SW 1271 (cell line): ENCODE measurements at places on chromosomes 4 and X.

- DNase-seq = no peak
Observed at GRCh38 chr4:175441256-175441655, 370.8 kb downstream of the GPM6A start.

DNA sequence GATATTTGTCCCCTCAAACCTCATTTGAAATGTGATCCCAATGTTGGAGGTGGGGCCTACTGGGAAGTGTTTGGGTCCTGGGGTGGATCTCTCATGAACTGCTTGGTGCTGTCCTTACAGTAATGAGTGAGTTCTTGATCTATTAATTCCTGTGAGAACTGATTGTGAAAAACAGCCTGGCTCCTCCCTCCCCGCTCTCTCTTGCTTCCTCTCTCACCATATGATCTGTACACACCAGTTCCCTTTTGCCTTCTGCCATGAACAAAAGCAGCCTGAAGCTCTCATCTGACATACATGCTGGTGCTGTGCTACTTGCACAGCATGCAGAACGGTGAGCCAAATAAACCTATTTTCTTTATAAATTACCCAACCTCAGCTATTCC, 11.2 kb upstream of the YIPF7 start:
- no peak for DNase-seq

DNA sequence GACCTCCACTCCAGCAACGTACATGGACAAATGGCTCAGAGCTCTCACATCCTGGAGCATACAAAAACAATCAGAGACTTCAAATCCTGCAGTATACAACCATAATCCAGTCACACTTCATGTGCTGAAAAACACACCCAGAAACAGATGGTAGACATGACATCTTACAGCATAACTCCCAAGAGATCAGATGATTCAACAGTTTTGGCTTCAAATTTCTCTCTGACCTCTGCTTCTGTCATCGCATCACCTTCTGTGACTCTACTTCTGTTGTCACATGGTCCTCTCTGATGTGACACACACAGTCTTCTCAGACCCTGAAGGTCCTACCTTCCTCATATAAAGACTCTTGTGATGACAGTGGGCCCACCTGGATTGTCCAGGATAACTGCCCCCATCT, 18.5 kb downstream of the SUV39H1 start:
- no peak for DNase-seq

GRCh38 chr4:7929118-7929951, 10.3 kb downstream of the AFAP1 start:
- peak; percentile 37 for DNase-seq

- DNase-seq = no peak
Observed at GRCh38 chrX:153609917-153610835, 11.2 kb upstream of the CCNQ start.

DNA sequence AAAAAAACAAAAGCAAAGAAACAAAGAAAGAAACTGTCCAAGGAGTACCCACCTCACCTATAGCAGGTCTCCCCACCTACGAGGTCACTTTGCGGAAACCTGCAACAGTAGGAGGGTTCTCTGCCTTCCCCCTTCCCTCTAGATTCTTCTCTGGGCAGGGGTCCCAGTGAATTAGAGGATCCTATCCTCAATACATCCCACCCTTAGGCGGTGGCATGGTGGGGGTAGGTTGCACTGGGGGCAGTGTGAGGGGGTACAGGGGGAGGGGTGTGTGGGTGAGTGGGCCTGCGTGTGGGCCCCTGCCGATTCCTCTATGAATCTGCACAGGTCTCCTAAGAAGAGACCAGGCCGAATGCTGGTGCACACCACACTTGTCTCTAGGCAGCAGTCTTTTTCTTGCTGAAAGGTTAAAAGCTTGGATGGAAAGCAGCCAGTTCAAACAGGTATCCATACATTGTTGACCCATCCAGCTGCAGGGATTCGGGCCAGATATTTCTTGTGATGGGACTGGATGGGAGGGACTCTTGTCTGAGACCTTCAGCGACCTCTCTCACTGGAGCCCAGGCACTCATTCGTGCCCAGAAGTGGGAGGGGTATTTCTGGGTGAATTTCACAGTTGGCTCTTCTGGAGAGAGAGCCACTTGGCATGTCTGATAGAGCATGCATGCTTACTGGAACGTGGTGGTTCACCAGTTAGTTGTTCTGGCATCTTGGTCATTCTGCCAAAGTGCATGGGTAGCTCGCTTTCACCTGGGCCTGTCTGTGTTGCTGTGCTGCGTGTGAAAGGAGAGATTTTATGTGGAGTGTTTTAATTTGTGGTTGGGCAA, 65.6 kb downstream of the NBDY start:
- DNase-seq = no peak

DNA sequence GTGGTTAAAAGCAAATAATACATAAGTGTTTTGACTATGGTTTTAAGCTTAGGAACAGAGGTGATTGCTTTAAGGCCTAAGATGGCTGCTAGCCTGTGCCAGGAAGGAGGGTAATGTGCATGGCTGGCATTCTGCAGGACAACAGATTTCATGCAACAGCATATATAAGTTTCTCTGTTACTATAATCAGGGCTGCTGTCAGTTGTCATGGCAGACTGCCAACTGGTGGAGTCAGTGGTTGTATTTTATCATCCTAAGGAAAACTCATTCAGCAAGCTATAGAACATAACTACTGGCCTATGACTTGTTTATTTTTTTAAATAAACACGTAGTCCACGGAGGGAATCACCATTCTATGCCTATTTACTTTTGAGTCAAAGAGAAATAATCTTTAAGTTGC, 77.7 kb upstream of the DCAF8L1 start:
- no peak for DNase-seq

GRCh38 chr4:27056281-27056680, 195.6 kb downstream of the STIM2 start:
- no peak for DNase-seq

- no peak for DNase-seq
Observed at GRCh38 chrX:129746557-129747470, 8.0 kb downstream of the XPNPEP2 start.

DNA sequence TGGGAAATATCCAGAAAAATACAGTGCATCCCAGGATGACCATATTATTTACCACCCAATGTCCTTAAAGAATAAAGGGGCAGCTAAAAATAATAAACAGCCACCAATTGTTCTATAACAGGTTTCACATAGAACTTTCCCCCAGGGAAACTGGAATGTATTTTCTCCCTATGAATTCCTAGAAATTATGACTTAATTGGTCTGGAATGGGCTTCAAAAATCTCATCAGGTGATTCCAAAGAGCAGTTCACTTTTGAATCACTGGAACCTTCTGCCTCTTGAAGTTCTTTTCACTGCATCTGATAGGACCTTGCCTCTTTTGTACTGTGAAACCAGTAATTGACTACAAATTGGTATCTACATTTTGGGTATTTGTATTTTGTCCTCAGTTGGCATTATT, 119.3 kb downstream of the ZNF330 start:
- DNase-seq = no peak

- no peak for DNase-seq
Observed at GRCh38 chr4:156038772-156039171, 85.1 kb upstream of the CTSO start.

DNA sequence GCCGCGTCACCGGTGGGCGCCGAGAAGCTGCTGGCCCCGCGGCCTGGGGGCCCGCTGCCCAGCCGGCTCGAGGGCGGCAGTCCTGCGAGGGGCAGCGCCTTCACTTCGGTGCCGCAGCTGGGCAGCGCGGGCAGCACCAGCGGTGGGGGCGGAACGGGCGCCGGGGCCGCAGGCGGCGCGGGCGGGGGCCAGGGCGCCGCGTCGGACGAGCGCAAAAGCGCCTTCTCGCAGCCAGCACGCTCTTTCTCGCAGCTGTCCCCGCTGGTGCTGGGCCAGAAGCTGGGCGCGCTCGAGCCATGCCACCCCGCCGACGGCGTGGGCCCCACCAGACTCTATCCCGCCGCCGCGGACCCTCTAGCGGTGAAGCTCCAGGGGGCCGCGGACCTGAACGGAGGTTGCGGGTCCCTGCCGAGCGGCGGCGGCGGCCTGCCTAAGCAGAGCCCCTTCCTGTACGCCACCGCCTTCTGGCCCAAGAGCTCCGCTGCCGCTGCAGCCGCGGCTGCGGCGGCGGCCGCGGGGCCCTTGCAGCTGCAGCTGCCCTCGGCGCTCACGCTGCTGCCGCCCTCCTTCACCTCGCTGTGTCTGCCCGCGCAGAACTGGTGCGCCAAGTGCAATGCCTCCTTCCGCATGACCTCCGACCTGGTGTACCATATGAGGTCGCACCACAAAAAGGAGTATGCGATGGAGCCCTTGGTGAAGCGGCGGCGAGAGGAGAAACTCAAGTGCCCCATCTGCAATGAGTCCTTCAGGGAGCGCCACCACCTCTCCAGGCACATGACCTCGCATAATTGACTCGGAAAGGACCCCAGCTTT, 5.6 kb downstream of the PRDM8 start:
- peak; percentile 4 for DNase-seq

DNA sequence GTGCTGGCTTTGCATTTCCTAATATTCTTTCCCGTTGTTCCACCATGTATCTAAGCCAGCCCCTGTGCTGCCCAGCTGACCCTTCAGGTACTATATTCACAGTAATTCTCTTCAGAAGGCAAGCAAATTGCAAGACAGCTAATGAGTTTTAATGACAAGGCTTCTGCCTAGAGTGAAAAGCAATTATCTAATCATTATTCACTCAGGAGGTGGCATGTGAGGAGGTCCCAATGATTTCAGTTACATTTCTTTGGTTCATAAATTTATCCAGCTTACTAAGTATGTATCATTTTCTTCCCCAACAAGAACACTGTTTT, 123.0 kb downstream of the RASGEF1B start:
- DNase-seq = no peak

- no peak for DNase-seq
Observed at GRCh38 chr4:2924765-2925301, 38.4 kb downstream of the NOP14 start.

- DNase-seq = no peak
Observed at GRCh38 chrX:79366556-79366872, 620 bp downstream of the ITM2A start.

DNA sequence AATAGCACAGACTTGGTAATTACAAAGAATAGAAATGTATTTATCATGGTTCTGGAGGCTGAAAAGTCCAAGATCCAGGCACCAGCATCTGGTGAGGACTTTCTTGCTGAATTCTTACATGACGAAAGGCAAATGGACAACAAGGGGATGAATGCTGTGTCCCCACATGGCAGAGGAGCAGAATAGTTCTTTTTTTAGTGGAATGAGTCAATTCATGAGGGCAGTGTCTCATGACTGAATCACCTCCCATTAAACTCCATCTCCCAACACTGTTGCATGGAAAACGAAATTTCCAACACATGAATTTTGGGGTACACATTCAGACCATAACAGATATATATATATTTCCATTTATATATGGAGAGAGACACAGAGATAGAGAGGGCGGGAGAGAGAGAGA, 628.3 kb downstream of the TRIML1 start:
- DNase-seq = no peak
